ENCODE measurements at places on chromosomes 2 and 18.

GRCh38 chr2:22854588-22854987 is 530.4 kb upstream of the KLHL29 start:
- DNase-seq, result no peak

- no peak for DNase-seq
These were observed 523.3 kb downstream of the CMPK2 start for GRCh38 chr2:6342273-6342920.

DNA sequence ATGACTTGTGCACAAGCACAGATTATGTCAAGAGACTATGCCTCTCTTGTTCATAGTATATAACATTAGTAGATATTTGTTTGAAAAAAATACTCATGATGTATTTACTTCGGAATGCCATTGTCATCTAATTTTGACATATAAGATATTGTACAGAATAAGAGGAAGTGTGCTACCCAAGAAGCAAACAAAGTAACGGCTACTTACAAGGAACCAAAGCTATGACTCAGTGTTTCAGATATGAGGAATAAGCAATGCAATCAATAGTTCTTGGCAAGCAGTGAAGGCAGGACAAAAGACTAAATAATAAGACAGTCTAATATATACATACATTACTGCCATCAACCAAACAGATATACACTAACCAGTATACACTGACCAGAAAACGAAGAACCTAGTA is 256.3 kb downstream of the CCDC178 start:
- no peak for DNase-seq

DNA sequence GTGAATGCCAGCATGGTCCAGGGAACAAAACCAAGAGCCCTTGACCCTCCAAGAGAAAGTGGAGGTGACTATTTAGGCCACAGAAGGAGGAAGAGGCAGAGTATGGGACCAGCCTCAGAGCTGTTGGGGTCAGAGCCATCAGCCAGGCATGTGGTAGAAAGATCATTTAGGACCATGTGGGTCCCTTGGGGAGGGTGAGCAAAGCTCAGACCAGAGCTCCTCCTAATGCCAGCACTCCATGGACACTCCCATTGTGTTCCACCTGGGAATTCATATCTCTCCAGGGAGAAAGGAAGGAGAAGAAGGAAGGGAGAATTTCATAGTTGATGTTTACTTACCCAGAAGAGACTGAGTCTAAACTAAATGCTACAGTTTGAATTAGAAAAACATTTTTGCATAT is 73.2 kb downstream of the CYBRD1 start:
- no peak for DNase-seq

DNA sequence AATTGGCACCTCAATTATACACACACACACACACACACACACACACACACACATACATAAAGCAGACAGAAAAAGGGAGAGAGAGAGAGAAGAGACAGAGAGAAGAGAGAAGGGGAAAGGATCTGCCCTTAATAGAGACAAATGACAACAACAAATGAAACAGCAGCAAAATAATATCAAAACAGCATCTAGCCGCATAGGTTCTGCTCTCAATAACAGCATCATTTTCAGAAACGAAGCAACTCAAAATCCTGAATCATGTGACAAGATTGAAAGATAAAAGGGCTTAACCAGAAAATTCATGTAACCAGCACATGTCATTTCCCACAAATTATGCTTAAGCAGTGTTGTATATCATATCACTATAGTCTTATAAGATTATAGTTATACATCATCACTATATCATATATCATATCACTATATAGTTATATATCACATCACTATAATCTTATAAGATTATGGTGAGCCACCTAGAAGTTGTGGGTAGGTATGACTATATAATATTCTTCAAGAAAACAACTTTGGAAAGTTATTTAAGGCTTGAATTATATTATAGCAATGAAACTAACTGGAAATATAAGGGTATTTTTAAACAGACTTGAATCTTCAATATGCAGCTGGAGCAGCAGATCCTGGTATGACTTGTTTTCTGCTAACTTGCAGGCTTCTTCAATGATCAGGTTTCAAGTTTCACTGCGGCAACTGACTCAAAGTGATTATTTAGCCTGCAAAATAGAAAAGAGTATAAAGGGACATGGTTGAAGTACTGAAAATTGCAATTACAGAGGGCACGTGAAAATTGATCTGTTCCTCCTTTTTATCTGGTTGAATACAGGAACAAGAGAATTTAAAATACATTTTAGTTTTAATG is 16.1 kb upstream of the VPS54 start:
- no peak for DNase-seq

Data from activated CD4-positive, alpha-beta T cell treated with anti-CD3 and anti-CD28 coated beads for 4 hours (primary cell).